Hepatocyte (in vitro differentiated cells): ENCODE measurements at places on chromosomes 3 and 15. TPM values are rescaled to one million over a fixed set of nuclear protein-coding genes. Genes with fewer than 3 reads are reported as not detected.

DNA sequence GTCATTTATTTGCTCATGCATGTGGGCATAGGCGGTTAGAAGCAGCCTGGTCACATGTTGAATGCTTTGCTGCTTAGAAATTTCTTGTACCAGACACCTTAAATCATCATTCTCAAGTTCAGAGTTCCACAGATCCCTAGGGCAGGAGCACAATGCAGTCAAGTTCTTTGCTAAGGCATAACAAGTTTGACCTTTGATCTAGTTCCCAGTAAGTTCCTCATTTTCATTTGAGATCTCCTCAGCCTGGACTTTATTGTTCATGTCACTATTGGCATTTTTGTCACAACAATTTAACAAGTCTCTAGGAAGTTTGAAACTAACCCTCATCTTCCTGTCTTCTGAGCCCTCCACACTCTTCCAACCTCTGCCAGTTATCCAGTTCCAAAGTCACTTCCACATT is 22.8 kb downstream of the HGD start:
- H3K4me3 ChIP-seq: no peak overlapping the region
- no peaks in the 10 kb centered on the region for H3K4me1 ChIP-seq
- H3K27me3 ChIP-seq: no peaks in the 10 kb centered on the region
- H3K27ac ChIP-seq: no peak overlapping the region
- H3K36me3 ChIP-seq: no peaks in the 10 kb centered on the region
- DNase-seq: no peak

GRCh38 chr15:39132070-39132469 is 448.8 kb upstream of the THBS1 start:
- H3K4me1 ChIP-seq: peaks cover 25% of the 10 kb centered on the region
- no peak overlapping the region for H3K27ac ChIP-seq
- H3K27me3 ChIP-seq: no peaks in the 10 kb centered on the region
- H3K4me3 ChIP-seq: no peak overlapping the region

DNA sequence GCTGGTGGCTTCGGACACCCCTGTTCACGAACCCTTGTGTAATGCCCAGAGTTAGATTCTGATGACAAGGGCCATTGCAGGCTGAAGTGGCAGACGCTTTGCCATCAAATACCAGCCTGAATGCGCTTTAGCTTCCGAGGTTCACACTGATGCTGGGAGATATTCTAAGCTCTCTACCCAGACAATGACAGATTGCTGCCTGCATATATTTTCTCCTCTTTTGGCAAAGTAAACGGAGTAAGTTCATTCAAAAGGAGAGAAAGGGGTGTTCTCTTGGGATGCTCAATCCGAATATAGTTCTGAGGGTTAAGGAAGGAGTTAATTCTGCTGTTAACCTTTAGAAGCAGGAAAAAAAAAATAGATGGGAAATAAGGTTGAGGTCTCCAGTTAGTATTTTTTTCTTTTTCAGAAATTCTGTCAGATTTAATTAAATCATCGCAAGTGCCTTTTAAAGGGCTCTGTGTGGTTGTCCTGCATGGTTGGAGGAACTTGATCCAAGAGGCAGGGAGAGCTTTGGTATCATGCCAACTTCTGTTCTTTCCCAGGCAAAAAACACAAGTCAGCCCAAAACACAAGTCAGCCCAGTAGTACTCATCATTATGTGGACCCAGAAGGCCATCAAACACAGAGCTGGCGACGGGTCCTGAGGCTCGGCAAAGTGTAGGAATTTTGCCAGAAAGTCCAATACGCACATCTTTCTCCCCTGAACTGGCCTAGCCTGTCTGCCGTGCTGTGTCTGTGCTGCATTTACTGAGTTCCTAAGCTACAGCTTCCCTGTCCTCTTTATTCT is 70.9 kb upstream of the ST8SIA2 start:
- no peak overlapping the region for H3K27ac ChIP-seq
- no peak overlapping the region for H3K4me3 ChIP-seq
- peaks cover 26% of the 10 kb centered on the region for H3K27me3 ChIP-seq
- H3K36me3 ChIP-seq: no peaks in the 10 kb centered on the region

GRCh38 chr15:54917312-54917711 is 279.4 kb downstream of the RSL24D1 start:
- no peaks in the 10 kb centered on the region for H3K36me3 ChIP-seq
- no peak overlapping the region for H3K27ac ChIP-seq
- H3K27me3 ChIP-seq: no peaks in the 10 kb centered on the region
- H3K4me1 ChIP-seq: no peaks in the 10 kb centered on the region
- H3K4me3 ChIP-seq: no peak overlapping the region

- H3K27ac ChIP-seq: peak overlapping the region; percentile 85
- H3K27me3 ChIP-seq: no peaks in the 10 kb centered on the region
- no peak for DNase-seq
- no peaks in the 10 kb centered on the region for H3K36me3 ChIP-seq
- H3K4me1 ChIP-seq: peaks cover 23% of the 10 kb centered on the region
These were observed 154.5 kb upstream of the TBL1XR1 start for GRCh38 chr3:177351757-177352158.

GRCh38 chr15:78429477-78429876 is 8.5 kb upstream of the IREB2 start:
- no peaks in the 10 kb centered on the region for H3K4me1 ChIP-seq
- H3K27ac ChIP-seq: no peak overlapping the region
- H3K36me3 ChIP-seq: no peaks in the 10 kb centered on the region
- no peak overlapping the region for H3K4me3 ChIP-seq
- no peaks in the 10 kb centered on the region for H3K27me3 ChIP-seq

GRCh38 chr3:14179114-14179465 is 473 bp downstream of the LSM3 start:
- H3K4me3 ChIP-seq: peak overlapping the region; percentile 53
- no peaks in the 10 kb centered on the region for H3K36me3 ChIP-seq
- peak overlapping the region; percentile 63 for H3K27ac ChIP-seq
- peaks cover 9% of the 10 kb centered on the region for H3K4me1 ChIP-seq

- no peaks in the 10 kb centered on the region for H3K4me1 ChIP-seq
- H3K4me3 ChIP-seq: no peak overlapping the region
- H3K27ac ChIP-seq: no peak overlapping the region
- no peak for DNase-seq
- H3K36me3 ChIP-seq: no peaks in the 10 kb centered on the region
These were observed 231.1 kb upstream of the MDFIC2 start for GRCh38 chr3:70543493-70543892.

DNA sequence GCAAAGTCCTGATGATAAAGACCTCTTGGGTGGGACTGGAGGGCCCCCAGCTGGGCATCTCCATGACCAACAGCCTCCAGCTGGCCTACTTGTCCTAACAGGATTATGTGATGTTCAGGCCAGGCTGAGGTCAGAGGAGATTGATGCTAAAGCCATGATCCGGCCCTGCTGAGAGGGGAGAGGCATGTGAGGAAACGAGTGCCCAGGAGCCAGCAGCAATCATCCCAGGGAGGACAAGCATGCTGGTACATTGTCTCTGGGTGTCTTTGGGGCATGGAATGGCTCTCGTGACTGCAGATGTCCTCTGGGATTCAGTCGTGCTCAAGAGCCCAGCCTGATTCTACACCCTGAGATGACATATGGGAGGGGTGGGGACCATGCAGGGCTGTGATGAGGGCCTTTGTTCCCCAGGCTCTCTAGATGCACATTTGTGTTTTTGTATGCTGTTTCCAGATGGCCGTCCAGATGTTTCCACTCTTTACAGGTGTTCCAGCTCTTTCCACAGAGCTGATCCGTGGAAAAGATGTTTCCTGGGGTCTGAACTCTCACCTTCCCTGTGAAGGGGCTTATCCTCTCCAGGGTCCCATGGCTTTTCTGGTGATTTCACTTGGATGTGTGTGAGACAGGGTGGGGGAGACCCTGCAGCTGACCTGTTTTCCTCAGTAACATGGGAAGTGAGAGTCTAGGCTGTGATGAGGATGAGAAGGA is 20.2 kb downstream of the SLC24A1 start:
- H3K27me3 ChIP-seq: no peaks in the 10 kb centered on the region
- no peaks in the 10 kb centered on the region for H3K4me1 ChIP-seq
- DNase-seq: no peak
- no peak overlapping the region for H3K27ac ChIP-seq

- no peaks in the 10 kb centered on the region for H3K4me1 ChIP-seq
- no peaks in the 10 kb centered on the region for H3K27me3 ChIP-seq
- no peak overlapping the region for H3K27ac ChIP-seq
- no peaks in the 10 kb centered on the region for H3K36me3 ChIP-seq
- peak; percentile 40 for DNase-seq
These were observed 6.1 kb upstream of the LRRC15 start for GRCh38 chr3:194375473-194376240.

DNA sequence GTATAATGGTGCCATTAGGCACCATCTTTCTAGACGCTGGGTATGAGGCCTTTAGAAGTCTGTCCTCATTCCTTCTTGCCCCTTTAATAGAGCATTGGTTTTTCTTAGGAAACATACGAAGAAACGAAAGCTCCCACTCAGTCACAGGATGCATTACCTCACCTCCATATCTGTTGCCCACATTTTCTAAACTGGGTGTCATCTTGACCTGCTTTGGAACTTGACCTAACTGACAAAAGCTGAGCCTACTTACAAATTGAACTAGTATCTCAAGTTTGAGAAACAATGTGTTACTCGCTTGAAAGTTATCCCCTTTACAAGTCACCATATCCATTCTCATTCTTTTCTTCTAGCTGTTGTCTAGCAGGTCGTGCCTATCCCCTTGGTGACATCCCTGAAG is 102.7 kb downstream of the VPS8 start:
- H3K36me3 ChIP-seq: no peaks in the 10 kb centered on the region
- H3K4me1 ChIP-seq: peaks cover 14% of the 10 kb centered on the region
- no peak overlapping the region for H3K27ac ChIP-seq
- H3K27me3 ChIP-seq: no peaks in the 10 kb centered on the region
- DNase-seq: no peak

DNA sequence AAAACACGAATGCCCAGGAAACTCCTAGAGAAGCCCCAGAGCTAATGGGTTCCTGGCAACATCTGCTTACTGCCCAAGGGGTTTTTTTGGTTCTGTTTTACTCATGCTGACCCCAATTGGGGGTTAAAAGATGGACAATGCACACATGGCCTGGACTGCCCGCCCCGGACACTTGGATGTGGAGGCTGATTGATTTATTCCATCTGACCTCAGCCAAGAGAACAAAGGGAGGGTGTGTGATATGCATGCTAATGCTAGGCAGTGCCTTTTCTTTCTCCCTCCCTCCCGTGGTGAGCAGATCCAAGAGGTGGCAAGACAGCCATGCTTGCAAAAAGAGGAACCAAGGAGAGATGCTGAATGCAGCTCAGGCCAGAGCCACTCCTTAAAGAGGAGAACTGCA is 3.3 kb upstream of the LRTM1 start:
- H3K4me1 ChIP-seq: no peaks in the 10 kb centered on the region
- H3K36me3 ChIP-seq: no peaks in the 10 kb centered on the region
- no peaks in the 10 kb centered on the region for H3K27me3 ChIP-seq
- DNase-seq: no peak

- H3K27me3 ChIP-seq: no peaks in the 10 kb centered on the region
- H3K4me1 ChIP-seq: peaks cover 13% of the 10 kb centered on the region
- no peak overlapping the region for H3K27ac ChIP-seq
- H3K4me3 ChIP-seq: no peak overlapping the region
These were observed 49.8 kb downstream of the BOC start for GRCh38 chr3:113261063-113261625.

GRCh38 chr3:32126305-32127015 is 20.0 kb downstream of the GPD1L start:
- no peak overlapping the region for H3K4me3 ChIP-seq
- H3K4me1 ChIP-seq: no peaks in the 10 kb centered on the region

GOLGA8J gene
- 0.13 TPM in 1 of 2 replicates, not detected in the other for total RNA-seq

MNS1 gene
- total RNA-seq: 0.60 and 0.70 TPM in 2 replicates

P3H2 gene
- 14.5 and 29.7 TPM in 2 replicates for total RNA-seq

FETUB gene
- 5.7 and 7.2 TPM in 2 replicates for total RNA-seq
